Right ventricle myocardium superior (tissue), 1 donor: ENCODE measurements at places on chromosomes 1 and 21. TPM values are rescaled to one million over a fixed set of nuclear protein-coding genes. Genes with fewer than 3 reads are reported as not detected.

Gene ATP6V1G3
- not detected for total RNA-seq

GRCh38 chr21:36741506-36741905 lies 42.6 kb downstream of the SIM2 start:
- peak; percentile 61 for DNase-seq

DNA sequence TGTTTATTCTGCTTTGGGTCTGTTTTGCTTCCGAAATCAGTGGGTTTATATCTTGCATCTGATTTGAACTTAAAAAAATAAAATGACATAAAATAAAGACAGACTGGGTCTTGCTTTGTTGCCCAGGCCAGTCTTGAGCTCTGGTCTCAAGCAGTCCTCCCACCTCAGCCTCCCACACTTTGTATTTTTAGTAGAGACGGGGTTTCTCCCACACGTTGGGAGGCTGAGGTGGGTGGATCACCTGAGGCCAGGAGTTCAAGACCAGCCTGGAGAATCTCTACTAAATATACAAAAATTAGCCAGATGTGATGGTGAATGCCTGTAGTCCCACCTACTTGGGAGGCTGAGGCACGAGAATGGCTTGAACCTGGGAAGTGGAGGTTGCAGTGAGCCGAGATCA lies 5.9 kb downstream of the ZYG11A start:
- no peak for DNase-seq

GRCh38 chr1:150507912-150508864 lies at the start of gene ECM1:
TSS of gene ECM1 (plus strand) at chr1:150508109. CDS start at chr1:150508210, 101 bp downstream.
- DNase-seq, result peak; percentile 69

GRCh38 chr21:39029900-39030884 lies 153.1 kb downstream of the PSMG1 start:
- no peak for DNase-seq

DNA sequence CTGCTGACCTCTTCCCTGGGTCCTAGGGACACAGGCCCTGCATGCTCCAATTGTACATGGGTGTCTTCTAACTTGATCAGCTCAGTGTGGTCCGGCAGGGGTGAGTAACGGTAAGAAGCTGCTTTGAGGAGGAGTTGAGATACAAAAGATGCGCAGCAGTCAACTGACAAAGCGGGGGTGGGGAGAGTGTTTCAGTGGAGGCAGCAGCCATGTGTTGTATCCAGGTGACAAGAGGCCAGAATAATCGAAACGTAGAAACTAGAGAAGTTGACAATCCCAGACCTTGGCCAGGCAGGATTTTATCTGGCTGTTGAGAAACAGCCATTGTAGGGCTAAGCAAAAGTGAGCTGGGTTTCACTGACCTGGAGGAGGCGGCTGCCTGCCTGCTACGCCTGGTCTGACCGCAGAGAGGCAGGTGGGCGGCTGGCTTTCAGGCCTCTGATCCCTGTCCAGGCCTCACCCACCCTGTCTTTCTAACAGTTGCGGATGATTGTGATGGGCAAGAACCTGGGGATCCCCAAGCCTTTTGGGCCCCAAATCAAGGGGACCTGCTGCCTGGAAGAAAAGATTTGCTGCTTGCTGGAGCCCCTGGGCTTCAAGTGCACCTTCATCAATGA lies 28.8 kb downstream of the PADI6 start:
- no peak for DNase-seq

Gene SNAPIN
- 57.2 TPM for total RNA-seq

Gene TMEM125
- not detected for total RNA-seq

Gene TAS1R1
- total RNA-seq, result not detected

DNA sequence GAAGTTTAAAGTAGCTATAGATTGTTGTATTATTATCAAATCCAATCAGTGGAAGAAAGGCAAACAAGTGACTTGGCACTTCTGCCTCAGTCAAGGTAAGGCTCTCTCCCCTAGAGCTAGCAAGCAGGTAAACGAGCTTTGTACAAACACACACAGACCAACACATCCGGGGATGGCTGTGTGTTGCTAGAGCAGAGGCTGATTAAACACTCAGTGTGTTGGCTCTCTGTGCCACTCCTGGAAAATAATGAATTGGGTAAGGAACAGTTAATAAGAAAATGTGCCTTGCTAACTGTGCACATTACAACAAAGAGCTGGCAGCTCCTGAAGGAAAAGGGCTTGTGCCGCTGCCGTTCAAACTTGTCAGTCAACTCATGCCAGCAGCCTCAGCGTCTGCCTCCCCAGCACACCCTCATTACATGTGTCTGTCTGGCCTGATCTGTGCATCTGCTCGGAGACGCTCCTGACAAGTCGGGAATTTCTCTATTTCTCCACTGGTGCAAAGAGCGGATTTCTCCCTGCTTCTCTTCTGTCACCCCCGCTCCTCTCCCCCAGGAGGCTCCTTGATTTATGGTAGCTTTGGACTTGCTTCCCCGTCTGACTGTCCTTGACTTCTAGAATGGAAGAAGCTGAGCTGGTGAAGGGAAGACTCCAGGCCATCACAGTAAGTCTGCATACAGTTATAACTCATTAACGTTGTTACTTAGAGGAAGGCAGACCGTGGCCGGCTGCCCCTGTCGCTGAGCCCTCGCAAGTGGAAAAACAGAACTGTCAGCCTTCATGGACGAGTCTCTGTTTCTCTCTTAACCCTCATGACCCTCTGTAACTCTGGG lies at the start of gene PALMD:
TSS of gene PALMD (plus strand) at position 415 of the 833 bp plus-strand sequence. CDS start at position 620, 205 bp downstream.
- DNase-seq, result peak; percentile 67

Gene ZBTB8A
- 2.9 TPM for total RNA-seq

DNA sequence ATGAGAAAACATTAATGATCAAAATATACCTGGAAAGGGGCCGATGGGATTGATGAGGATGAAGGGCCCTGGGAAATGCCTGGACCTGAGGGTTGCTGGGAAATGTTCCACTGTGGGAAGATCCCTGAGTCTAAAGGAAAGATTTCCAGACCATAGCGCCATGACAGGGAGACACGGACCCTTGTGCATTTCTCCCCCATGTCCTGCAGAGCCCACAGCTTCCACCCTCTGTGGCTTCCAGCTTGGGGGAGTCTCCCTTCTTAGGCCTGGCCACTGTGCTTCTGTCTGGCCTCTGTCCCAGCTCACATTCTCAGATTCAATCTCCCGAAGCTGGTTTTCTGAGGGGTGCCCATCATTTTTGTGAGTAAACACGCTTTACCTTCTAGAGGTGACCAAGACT lies 1.0 kb upstream of the PRAMEF12 start:
- DNase-seq, result no peak

DNA sequence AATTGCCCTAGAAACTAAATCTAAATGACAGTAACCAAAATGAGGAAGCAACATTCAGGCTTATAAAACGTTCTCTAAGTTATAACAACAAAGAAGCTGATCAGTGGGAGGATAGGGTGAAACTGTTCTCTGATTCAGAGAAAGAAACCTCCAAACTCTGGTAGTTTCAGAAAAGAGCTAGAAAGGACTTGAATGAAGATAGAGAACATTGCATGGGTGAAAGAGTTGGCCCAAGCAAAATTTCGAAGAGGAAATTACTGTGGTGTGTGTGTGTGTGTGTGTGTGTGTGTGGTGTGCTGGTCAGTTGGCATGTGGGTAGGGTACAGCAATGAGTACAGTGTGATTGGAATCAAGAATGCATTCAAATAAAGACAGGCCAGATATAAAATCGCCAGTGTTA lies 16.5 kb upstream of the SPAG17 start:
- DNase-seq, result no peak

Gene NPHS2
- total RNA-seq, result not detected
